ENCODE measurements at places on chromosomes 13 and 19.

GRCh38 chr19:51600940-51601580 is 29.1 kb downstream of the SIGLEC5 start:
- DNase-seq: no peak

- DNase-seq: no peak
Observed at GRCh38 chr13:113963376-113963775, 10.5 kb downstream of the C13orf46 start.

GRCh38 chr13:21243045-21243897 is 66.8 kb downstream of the MRPL57 start:
- DNase-seq: no peak

GRCh38 chr13:57682128-57682716 is 50.7 kb downstream of the PCDH17 start:
- no peak for DNase-seq

DNA sequence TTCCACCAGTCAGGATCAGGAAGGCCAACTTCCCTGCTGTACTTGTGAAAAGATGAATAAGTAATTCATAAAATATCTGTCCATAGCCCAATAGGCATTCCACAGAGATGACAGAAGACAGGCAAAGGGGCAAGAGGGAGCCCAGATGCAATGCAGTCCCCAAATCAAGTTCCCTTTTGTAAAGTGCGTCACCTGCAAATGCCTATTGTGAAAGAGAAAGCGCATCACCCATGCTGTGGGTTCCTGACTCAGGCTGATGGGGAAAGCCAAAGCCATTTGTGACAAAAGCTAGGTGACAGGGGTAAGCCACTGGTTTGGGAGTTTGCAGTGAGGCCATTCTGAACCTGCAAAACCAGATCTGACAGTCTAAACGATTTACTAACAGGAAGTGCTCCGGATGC is 157.5 kb upstream of the ZNF536 start:
- DNase-seq: no peak

DNA sequence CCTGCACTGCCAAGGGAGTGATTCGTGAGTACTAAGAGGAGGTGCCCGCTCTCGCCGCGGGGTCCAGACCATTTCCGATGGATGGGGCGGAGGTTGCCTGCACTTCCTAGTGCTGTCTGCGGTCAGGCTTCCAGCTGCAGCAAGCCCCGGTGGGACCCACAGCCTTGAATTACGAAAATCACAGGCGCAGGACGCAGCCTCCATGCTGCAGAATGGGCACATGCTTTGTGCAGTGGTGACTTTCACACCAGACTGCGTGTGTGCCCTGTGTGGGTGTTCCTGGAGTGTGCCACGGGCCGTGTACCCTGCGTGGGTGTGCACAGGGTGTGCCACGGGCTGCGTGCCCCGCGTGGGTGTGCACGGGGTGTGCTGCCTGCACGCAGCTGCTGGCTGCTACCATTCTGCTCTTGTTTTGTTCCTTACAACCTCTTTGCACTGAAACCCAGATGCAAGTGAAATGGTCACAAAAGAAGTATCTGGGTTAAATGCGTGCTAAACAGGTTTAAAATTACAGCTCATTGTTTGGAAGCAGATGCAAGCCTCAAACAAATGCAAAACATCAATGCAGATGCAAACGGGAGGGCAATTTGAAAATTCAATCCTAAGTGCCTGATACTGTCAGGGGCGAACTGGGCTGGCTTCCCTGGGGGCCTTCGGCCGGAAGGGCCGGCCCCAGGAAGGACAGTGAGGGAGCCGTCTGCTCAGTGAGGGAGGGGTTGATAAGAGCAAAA is 221.2 kb upstream of the SOX1 start:
- no peak for DNase-seq

GRCh38 chr19:54574527-54575056 is 1.0 kb downstream of the LILRA2 start:
- no peak for DNase-seq

DNA sequence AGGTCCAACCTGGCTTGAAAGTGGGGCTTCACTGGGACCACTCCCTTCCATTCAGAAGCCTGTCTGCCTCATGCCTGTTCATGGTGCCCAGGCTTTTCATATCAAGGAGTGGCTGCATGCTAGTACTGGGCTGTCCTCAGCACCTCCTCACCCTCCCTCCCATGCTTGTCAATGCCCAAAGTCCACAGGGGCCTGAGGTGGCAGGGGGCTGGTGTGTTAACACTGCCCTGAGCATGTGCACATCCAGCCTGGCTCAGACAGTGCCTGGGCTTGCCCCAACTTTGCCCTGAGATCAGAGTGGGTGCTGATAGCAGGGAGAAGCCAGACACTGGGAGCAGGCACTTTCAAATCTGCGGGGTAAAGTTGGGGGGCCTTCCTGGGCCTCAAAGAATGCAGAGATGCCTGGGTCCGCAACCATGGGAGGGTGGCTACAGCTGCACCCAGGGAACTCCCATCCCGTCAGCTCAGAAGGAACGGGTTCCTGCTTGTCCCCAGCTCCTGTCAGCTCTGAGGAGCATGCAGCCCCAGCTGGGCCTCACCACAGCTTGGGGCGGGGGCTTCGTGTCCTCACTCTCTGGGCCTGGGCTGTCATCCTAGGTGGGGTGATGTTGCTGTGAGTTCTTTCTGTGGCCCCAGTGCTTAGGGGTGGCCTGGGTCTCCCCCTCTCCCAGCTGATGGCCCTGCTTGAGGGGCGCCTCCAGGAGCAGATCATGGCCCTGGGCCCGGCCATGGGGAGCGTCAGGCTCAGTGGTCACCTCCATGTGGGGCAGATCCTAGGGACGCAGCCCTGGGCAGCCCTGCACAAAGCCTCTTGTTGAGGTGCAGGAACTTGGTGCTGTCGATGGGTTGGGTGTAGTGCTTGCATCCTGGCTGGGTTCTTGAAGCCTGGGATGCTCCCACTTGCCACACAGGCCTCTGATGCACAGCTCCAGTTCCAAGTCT is 830.6 kb upstream of the SLITRK5 start:
- DNase-seq: no peak

Measured in activated T-helper 1 cell treated with anti-CD3 and anti-CD28 coated beads, Interleukin-2, amount 50 U/mL, for 16 hours (primary cell).